K562 (cell line): ENCODE measurements at places on chromosomes 5 and 9.

DNA sequence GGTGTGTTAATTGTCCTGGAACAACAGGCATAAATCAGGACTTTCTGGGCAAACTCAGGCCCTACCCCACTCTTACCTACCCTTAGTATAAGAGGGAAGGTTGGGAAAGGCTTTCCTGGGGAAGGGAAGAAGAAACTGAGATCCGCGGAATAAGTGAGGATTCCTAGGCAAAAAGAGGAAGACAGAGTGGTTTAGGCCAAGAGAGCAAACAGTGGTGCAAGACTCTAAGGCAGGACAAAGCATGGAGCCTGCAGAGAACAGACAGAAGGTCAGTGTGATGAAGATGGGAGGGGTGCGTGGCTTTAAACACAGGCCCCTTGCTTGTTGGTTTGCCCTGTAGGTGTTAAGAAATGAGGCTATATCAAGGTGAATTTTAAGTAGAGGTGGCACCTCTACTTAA, 69.4 kb downstream of the TMC1 start:
- DNase-seq: no peak

GRCh38 chr9:85013703-85014102, 344.2 kb downstream of the NTRK2 start:
- DNase-seq: no peak

DNA sequence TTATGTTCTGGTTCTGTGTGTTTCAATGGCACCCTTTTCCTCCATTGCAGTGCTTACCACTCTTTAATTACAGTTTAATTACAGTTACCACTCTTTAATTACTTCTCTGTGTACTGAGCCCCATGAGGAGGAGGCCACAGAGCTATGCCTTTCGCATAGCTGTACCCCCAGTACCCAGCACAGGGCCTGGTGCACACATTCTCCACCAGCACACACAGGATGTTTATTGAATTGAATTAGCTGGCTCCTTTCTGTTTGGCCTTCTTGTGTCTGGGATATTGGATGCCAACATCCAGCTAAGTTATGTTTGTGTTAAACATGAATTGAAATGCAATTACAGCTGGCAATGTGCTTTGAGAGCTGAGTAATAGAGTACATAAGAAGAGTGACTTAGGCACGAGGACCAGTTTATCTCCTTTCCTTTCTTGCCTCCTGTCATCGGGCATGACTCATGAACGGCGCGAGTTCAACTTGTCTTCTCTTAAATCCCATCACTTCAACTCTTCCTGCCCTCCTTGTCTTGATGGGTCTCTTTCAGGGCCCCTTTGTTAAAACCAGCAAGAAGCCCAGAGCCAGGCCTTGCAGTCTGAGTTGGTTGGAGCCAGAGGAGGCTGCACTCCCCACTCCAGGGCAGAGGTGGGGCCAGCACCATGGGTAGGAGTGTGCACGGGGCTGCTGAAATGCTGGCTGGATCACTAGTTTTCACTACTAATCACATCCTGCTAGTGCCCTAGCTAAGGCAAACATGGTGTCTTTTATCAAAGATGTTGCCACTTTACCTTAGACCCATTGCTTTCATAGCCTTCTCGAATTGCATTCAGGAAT, 37.4 kb downstream of the MVB12B start:
- no peak for DNase-seq

GRCh38 chr5:126875303-126875785, 98.4 kb downstream of the LMNB1 start:
- no peak for DNase-seq

- DNase-seq: peak; percentile 16
Observed at GRCh38 chr5:53481159-53481886, 894 bp downstream of the FST start.

GRCh38 chr5:149114403-149115312, 26.6 kb upstream of the ABLIM3 start:
- DNase-seq: peak; percentile 32

- DNase-seq: no peak
Observed at GRCh38 chr9:98185611-98186171, 6.7 kb downstream of the CORO2A start.

- no peak for DNase-seq
Observed at GRCh38 chr9:85142496-85142911, 473.0 kb downstream of the NTRK2 start.

- DNase-seq: no peak
Observed at GRCh38 chr9:100186356-100186755, 87.3 kb downstream of the INVS start.

GRCh38 chr9:111961575-111961974, 65.0 kb downstream of the UGCG start:
- no peak for DNase-seq

- DNase-seq: no peak
Observed at GRCh38 chr5:34843497-34843896, 4.5 kb downstream of the TTC23L start.

DNA sequence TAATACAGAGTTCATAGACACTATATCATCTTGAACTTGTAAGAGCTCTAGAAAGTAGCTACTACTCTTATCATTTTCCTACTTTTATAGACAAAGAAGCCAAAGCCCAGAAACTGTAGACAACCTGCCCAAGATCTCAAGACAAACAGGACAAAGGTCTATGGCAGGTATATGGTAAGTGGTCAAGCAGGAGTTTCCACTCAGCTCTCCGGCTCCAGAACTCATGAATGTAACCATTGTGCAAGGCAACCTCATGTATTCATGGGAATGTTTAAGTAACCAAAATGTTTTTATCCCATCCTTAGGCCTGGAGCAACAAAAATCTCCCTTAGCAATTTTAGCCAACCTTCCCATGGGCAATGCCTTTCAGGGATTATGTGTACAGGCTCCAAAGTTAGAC, 163.4 kb upstream of the PUM3 start:
- no peak for DNase-seq

- no peak for DNase-seq
Observed at GRCh38 chr5:39164016-39164415, 55.3 kb downstream of the FYB1 start.

DNA sequence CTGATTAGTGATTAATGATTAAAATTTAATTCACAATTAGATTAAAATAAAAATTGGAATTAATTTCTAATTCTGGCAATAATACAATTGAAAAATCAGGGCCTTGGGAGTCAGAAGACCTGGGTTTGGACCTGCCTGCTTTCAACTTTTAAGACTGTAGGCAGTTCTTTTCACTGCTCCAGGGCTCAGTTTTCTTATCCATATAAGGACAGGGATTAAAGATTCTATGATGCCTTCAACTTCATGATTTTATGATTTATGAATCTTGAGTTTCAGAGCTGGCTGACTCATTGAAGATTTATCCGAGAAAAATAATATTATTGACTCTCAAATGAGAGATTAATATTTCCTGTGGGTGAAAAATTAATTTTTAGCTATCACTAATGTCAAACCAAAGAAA, 208.6 kb upstream of the ANKH start:
- no peak for DNase-seq

GRCh38 chr5:5105531-5105930, 34.6 kb upstream of the ADAMTS16 start:
- DNase-seq: no peak

GRCh38 chr5:68378204-68378820, 162.8 kb downstream of the PIK3R1 start:
- DNase-seq: no peak

DNA sequence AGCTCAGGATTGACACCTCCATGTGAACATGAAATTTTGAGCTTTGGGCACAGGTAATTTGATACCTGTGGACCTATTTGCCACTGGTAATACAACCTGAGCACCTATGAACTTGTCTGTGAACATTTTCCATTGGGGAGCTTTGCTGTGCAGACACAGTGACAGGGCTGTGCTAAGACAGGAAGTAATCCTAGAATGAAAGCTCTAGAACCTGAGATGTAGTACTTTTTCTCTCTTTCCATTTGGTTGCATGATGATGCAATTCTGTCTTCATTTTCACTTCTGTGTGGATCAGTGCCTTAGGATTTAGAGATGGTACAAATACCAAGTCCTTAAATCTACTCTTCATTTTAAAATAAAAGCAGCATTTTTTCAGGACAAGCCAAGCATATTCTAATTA, 216.9 kb downstream of the NR3C1 start:
- no peak for DNase-seq

DNA sequence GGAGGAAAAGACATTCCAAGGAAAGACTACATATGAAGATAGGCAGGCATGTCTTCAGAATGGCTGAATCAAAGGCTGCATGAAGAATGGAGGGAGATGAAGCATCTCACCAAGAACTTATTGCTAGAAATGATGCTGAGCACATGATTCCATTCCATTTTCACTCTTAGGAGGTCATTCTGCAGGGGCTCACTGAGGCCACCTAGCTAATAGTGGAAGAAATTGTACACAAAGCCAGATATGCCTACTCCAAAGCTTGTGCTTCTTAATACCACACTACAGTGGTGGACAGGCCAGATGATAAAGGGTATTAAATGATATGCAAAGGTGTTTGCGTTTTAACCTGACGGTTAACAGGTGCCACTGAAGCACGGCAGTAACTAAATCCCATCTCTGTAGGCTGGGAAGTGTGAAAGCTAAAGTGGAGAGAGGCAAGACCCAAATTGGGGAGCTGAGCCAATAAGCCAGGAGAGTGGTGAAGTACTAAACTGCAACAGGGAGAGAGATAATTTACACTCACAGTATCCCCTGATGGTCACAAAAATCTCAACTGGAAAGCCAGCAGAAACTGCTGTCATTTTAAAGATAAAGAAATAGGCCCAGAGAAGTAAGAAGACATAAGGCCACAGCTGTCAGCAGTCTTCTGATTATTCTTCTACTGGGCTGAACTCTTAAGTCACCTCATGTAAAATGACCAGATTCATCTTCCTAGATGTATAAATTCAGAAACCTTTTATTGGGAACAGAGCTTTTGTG, 14.6 kb downstream of the NDUFA8 start:
- DNase-seq: no peak

GRCh38 chr5:133930061-133930812, 38.2 kb downstream of the C5orf15 start:
- DNase-seq: peak; percentile 78

- no peak for DNase-seq
Observed at GRCh38 chr9:120555839-120556238, 24.1 kb downstream of the CDK5RAP2 start.

- no peak for DNase-seq
Observed at GRCh38 chr9:130399768-130400167, 45.0 kb upstream of the ASS1 start.

GRCh38 chr5:116942622-116943021, 368.0 kb upstream of the SEMA6A start:
- no peak for DNase-seq

- DNase-seq: no peak
Observed at GRCh38 chr5:175035882-175036533, 311.6 kb downstream of the MSX2 start.

DNA sequence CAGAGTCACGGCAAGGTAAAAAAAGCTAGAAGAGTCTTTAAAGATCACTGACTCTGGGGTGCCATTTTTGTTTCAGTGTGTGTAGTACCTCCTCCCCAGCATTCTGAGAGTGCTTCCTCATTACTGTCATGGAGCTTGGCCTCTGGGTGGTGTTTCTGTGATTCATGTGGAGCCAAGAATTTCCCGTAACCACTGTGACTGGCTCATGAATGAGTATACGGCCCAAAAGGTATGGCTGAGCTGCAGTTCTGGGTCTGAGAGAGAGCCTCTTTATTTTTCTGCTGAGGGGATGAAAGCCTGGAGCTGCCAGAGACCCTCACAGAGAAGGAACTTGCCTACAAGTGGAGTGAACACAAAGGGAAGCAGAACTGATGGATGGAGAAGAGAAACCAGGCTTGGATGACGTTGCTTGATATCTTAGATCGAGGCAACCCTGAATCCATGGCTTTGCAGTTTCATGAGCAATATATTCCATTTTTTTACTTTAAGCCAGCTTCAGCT, 85.6 kb downstream of the PTTG1 start:
- DNase-seq: no peak

DNA sequence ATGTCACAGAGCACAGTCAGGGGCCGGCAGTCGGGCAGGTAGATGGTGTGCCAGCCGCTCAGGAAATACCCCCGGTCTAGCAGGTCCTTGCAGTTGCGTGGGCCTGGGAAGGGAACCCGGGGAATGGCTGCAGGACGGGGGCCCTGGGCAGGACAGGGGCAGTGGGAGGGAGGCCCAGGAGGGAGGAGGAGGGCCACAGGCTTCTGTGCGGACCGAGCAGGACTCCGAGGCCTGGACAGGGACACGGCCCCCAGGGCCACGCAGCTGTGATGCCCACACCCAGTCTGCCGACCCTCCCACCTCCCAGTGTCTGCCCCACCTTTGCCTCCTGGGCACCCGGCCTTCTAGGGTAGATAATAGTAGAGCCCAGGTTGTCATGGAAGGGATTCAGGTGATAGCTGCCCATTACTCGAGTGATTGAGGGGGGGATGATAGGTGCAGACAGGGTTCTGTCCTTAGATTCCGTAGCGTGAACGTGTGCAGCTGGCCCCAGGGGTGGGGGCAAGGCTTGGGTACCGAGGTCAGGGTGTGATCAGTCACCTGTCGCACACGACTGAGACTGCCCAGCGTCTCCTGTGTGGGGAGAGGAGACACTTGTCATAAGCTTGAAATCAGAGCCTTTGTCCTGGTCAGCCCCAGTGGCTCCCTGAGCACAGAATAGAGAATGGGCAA, 4.5 kb downstream of the FCN1 start:
- no peak for DNase-seq

GRCh38 chr9:136373300-136374182, at the start of gene CARD9:
Gene CARD9 (minus strand): TSS chr9:136373669. CDS start chr9:136372078, 1,591 bp downstream.
- peak; percentile 87 for DNase-seq

DNA sequence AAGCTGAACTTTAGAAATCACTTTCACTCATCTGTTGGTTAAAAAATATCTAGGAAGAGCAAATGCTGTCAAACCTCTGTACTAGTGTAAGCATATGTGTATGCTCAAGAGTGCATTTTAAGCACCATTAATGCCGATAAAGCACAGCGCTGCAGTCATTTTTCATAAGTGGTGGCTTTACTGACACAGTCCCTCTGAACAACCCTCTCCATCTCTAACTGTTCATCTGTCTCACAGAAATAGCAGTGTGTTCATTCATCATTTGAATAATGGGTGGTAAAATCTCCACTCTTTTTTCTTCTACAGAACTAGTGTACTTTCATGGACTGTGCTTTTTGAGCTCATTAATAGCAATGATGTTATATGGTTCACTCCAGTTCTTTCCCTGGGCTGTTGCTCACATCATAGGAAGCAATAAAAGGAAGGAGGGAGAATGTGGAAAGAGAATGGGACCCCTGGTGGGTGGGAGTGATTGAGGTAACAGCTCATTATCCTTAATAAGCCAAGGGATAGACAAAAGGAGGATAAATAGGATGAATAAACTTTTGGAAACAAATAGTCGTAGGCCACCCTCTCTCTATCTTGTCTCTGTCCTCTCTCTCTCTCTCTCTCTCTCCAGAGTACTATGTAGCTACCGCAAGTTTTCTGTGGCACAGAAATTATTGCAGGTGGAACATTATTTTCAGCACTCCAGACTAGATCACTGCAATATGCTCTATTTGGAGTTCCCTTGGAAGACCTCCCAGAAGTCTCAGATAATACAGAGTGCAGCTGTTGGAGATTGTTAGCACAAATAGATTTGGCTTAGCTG, 117.9 kb upstream of the PRDM9 start:
- no peak for DNase-seq

GRCh38 chr9:13719981-13720676, 440.6 kb upstream of the MPDZ start:
- DNase-seq: no peak

- DNase-seq: no peak
Observed at GRCh38 chr9:23492126-23493002, 333.7 kb downstream of the ELAVL2 start.
